ENCODE measurements at places on chromosomes 1 and 21. TPM values are rescaled to one million over a fixed set of nuclear protein-coding genes. Genes with fewer than 3 reads are reported as not detected.

DNA sequence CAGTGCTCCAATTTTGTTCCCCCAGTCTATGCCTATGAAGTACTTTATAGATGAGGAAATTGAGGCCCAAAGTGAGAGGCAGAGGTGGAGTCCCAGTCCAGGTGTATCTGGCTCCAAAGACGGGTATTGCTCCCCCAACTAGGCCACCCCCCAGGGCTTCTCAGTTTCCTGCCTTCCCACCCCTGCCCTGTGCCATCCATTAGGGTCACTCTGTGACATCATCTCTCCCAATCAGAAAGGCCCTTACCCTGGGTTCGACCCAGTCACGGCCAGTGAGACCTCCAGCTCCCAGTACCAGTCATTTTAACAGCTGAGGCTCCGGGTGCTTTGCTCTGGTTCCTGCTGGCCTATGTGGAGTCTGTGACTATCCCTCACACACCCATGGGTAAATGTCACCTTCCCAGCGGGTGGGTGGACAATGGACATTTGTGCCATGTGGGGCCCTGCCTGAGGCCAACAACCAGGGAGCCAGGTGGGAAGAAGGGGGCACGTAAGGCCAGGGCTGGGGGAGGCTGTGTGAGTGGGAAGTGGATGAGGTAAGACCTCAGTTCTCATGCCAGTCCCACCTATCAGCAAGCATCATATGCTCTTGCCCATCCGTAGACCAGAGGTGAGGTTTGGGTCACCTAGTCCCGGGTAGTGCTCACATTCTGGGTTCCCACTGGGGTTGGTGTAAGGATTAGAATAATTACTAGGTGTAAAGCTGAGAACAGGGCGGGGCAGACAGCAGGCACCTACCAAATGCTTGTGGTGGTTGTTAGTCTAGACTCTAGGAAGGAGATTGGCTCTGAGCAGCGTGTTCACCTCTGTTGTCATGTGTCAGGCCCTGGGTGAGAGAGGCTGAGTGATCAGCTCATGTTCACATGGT lies 685.9 kb downstream of the MATN1 start:
- H3K27ac ChIP-seq: no peak overlapping the region
- no peak overlapping the region for H3K4me3 ChIP-seq
- no peak for DNase-seq
- no peaks in the 10 kb centered on the region for H3K27me3 ChIP-seq
- no peaks in the 10 kb centered on the region for H3K4me1 ChIP-seq

Gene SLC44A3
- polyA plus RNA-seq: 31.3 TPM

Gene CFAP45
- polyA plus RNA-seq: 0.50 TPM

Gene TRIM45
- polyA plus RNA-seq: 5.4 TPM

- no peak overlapping the region for H3K4me3 ChIP-seq
- no peak for DNase-seq
- no peaks in the 10 kb centered on the region for H3K36me3 ChIP-seq
- H3K4me1 ChIP-seq: peaks cover 5% of the 10 kb centered on the region
- H3K27ac ChIP-seq: no peak overlapping the region
- no peaks in the 10 kb centered on the region for H3K27me3 ChIP-seq
Observed at GRCh38 chr1:201636510-201636971, 97.6 kb downstream of the NAV1 start.

DNA sequence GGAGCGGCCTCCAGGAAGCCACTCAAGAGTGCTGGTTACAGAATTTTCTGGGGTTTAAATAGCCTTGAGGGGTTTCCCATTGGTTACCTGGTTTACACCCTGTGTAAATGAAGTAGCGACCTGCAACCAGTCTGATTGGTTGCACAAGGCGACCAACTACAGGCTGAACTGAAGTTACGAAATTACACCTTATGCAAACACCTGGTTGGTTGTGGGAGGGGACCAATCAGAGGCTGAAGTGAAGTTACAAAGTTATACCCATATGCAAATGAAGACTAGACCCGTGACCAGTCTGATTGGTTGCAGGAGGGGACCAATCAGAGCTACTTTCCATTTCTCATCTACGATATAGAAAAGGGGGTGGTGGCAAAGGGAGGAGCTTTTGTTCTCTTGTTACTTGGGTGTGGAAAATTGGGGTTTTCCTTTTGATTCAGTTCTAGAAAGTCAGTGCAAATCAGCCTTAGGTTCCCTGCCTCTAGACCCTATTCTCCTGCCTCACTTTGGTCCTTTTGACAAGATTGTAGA lies 22.2 kb upstream of the C1orf174 start:
- no peaks in the 10 kb centered on the region for H3K27me3 ChIP-seq
- H3K27ac ChIP-seq: no peak overlapping the region
- no peak overlapping the region for H3K4me3 ChIP-seq
- H3K4me1 ChIP-seq: no peaks in the 10 kb centered on the region
- H3K36me3 ChIP-seq: no peaks in the 10 kb centered on the region

Gene USH2A
- polyA plus RNA-seq: not detected

DNA sequence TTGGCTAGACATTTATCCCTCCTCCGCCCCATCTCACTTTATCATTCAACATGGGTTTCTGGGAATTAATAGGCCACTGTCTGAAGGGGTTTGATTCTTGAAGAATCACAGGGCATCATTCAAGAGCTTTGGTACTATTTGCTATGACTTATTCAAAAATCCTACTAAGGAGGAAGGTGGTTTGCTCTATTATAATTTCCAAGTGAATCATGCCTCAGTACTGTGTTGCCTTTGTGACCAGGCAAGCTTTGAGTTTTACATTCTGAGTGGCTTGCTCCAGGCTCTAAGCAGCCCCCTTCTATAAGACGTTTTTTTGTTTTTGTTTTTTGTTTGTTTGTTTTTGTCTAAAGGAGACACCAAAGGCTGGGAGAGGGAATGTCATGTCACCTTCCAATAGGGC lies 2.6 kb downstream of the C1orf21 start:
- H3K4me1 ChIP-seq: peaks cover 3% of the 10 kb centered on the region
- H3K27me3 ChIP-seq: no peaks in the 10 kb centered on the region
- H3K4me3 ChIP-seq: peak overlapping the region; percentile 94

Gene PROX1
- polyA plus RNA-seq: 4.8 TPM

- H3K27ac ChIP-seq: no peak overlapping the region
- no peak for DNase-seq
- peaks cover 6% of the 10 kb centered on the region for H3K4me1 ChIP-seq
- no peak overlapping the region for H3K4me3 ChIP-seq
- no peaks in the 10 kb centered on the region for H3K27me3 ChIP-seq
Observed at GRCh38 chr1:205770618-205771017, 4.7 kb downstream of the RAB29 start.

- H3K27ac ChIP-seq: no peak overlapping the region
- H3K4me3 ChIP-seq: no peak overlapping the region
- peaks cover 6% of the 10 kb centered on the region for H3K4me1 ChIP-seq
- H3K36me3 ChIP-seq: no peaks in the 10 kb centered on the region
- DNase-seq: no peak
Observed at GRCh38 chr1:117757668-117758067, 151.8 kb downstream of the TENT5C start.

DNA sequence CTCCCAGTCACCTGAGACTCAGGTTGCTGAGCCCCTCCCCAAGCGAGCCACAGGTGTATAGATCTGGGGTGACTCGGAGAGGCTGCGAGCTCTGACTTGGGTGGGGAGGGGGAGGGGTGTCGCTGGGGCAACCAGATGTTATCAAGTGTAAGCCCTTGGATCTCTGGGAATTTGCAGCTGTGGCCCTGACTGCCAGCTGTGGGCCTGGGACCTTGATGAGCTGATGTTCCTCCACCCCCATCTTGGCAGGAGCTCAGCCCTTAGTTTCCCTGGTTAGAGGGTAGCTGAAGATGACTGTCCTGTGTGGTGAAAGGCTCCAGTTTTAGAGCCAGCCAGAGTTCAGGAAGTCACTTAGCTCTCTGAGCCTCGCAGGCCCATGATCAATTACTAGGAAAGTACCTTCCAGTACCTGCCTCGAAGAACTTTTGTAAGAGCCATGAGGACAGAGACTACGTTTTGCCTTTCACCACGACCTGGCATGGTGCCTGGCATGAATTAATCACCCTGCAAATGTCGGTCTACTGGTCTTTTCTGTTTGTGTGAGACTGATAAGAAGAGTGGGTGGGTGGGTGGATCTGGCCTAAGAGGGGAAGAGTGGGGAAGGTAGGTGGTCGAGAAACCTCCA lies 55.8 kb downstream of the YARS1 start:
- H3K27ac ChIP-seq: peak overlapping the region; percentile 85
- H3K36me3 ChIP-seq: no peaks in the 10 kb centered on the region
- DNase-seq: peak; percentile 66
- H3K4me1 ChIP-seq: peaks cover 32% of the 10 kb centered on the region
- no peak overlapping the region for H3K4me3 ChIP-seq
- H3K27me3 ChIP-seq: no peaks in the 10 kb centered on the region

DNA sequence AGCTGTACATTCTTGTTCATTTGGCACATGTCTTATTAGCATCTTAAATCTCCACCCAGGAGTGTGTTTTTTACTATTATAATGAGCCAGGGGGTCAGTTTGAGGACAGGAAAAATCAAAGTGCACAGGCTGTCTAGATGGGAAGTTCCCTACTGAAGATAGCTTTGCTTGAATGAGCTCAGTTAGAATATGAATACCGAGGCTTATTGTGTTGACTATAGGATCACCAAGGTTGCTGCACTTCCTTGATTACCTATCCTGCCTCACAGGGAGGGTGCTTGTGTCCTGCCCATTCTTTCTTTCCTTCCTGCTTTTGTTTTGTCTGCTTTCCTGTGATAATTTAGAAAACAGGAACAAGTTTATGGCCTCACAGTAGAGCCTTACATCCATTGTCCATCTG lies 16.3 kb downstream of the PHGDH start:
- H3K36me3 ChIP-seq: no peaks in the 10 kb centered on the region
- no peaks in the 10 kb centered on the region for H3K4me1 ChIP-seq
- H3K27me3 ChIP-seq: no peaks in the 10 kb centered on the region
- no peak overlapping the region for H3K27ac ChIP-seq

Gene CLDN8
- not detected for polyA plus RNA-seq

Gene SLC45A1
- 0.70 TPM for polyA plus RNA-seq

GRCh38 chr1:62335656-62336055 lies 16.4 kb upstream of the KANK4 start:
- H3K4me1 ChIP-seq: no peaks in the 10 kb centered on the region
- DNase-seq: no peak
- no peaks in the 10 kb centered on the region for H3K27me3 ChIP-seq
- H3K36me3 ChIP-seq: no peaks in the 10 kb centered on the region

- DNase-seq: no peak
- no peak overlapping the region for H3K27ac ChIP-seq
- no peaks in the 10 kb centered on the region for H3K36me3 ChIP-seq
- H3K4me1 ChIP-seq: no peaks in the 10 kb centered on the region
- H3K27me3 ChIP-seq: no peaks in the 10 kb centered on the region
Observed at GRCh38 chr1:992362-992761, 7.5 kb downstream of the HES4 start.

GRCh38 chr1:172380441-172381244 lies 39.8 kb upstream of the C1orf105 start:
- no peak for DNase-seq
- no peaks in the 10 kb centered on the region for H3K27me3 ChIP-seq
- peaks cover 2% of the 10 kb centered on the region for H3K4me1 ChIP-seq
- no peak overlapping the region for H3K4me3 ChIP-seq
- H3K27ac ChIP-seq: no peak overlapping the region
- H3K36me3 ChIP-seq: no peaks in the 10 kb centered on the region

DNA sequence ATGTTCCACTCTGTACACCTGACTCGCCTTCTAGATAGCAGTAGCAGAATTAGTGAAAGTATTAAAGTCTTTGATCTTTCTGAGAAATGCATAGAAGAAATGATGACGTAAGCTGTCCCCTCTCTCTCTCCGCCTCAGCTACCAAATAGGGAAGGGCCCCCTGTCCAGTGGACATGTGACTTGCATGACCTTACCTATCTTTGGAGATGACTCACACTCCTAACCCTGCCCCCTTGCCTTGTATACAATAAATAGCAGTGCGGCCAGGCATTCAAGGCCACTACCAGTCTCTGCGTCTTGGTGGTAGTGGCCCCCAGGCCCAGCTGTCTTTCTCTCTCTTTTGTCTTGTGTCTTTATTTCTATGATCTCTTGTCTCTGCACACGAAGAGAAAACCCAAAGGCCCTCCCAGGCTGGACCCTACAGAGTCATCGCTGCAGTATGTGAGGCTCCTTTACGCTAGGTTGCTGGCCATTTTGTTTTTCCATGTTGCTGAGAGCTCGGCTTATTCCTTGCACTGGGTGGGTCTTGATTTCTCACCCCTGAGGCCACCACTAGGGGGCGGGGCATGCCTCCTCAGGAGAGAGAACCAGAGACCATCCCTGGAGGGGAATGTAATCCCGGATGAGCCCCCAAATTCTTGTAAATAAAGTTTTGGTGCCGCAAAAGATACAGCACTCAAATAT lies 16.0 kb upstream of the ZBTB8B start:
- no peaks in the 10 kb centered on the region for H3K27me3 ChIP-seq
- no peak overlapping the region for H3K27ac ChIP-seq
- DNase-seq: no peak
- no peak overlapping the region for H3K4me3 ChIP-seq
- H3K4me1 ChIP-seq: no peaks in the 10 kb centered on the region

DNA sequence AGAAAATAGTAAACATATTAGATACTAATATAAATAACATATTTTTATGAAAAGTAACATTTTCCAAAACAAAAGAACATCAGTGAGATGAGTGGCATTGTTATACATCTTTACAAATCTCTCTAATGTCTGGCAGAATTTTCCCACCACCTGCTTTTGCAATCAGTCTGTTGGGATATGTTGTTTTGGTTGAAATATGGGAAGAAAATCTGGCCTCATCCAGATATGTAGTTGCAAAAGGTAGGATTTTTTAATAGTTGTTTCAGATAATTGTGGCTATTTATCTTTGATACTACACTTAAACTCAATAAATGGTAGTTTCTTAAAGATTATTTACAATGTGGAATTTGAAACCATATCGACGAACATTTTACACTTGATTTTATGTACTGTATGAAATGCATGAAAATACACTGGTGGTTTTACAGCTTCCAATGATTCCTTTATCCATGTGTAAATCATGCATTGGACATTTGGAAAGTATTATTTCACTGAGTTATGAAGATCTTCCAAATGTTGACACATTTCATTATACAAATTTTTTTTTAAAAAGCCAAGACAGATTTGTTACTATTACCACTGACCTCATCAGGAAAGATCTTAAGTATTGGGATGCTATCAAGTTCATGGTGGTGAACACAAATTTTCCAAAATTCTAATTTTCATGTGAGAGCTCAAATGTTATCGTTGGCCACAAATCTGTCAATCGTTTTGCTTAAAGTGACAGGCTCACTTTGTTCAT lies 74.1 kb upstream of the CD34 start:
- H3K4me1 ChIP-seq: no peaks in the 10 kb centered on the region
- H3K27me3 ChIP-seq: no peaks in the 10 kb centered on the region
- H3K36me3 ChIP-seq: no peaks in the 10 kb centered on the region
- no peak overlapping the region for H3K4me3 ChIP-seq

Gene HSD3B2
- polyA plus RNA-seq: 1.4 TPM

- no peaks in the 10 kb centered on the region for H3K27me3 ChIP-seq
- no peaks in the 10 kb centered on the region for H3K4me1 ChIP-seq
- H3K36me3 ChIP-seq: no peaks in the 10 kb centered on the region
- DNase-seq: no peak
Observed at GRCh38 chr1:99365545-99365944, 101.3 kb downstream of the PLPPR4 start.

- no peak for DNase-seq
- H3K4me1 ChIP-seq: peaks cover 9% of the 10 kb centered on the region
- no peaks in the 10 kb centered on the region for H3K36me3 ChIP-seq
Observed at GRCh38 chr1:204929487-204930154, 59.0 kb downstream of the NFASC start.

Data from ovary (tissue), 10 donors.